Large intestine (tissue), 12 donors: ENCODE measurements at places on chromosomes 6 and 20.

DNA sequence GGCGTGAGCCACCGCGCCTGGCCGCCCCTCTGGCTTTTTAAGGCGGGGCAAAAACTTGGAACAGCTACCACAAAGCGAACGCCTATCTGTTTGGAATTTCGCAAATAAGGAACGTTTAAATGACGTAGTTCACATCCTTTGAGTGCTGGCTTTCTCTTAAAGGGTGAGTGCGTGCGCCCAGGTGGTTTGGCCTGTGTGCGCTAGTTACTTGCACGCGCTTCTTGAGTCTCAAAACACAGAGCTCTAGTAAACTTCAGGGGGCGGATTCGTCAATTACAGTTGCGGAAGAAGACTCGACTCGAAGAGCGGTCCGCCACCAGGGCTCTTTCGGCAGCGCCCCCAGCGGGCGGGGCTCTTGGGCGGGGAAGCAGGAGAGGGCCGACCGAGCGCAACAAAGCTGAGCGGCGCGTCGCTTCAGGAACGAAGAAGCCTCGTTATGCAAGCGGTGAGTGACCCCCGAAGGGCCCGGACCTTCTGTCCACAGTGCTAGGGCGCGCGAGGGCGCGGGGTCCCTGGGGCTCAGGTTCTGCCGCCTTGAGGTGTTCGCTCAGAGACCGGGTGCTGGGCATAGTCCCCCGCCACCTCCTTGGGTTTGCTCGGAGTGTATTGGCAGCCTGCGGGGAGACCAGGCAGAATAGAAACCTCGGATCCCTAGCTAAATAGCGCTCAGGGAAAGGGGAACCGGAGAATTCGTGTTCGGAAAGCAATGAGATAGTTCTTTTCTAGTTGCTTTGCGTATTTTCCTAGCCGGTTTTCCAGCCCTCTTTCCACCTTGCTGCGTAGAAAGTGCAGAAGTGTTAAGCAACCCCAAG lies at the start of gene SYCP2L:
Gene SYCP2L, plus strand, starts transcription at position 362 of the 812 bp plus-strand sequence. Its CDS starts 75 bp downstream, at position 437.
- H3K4me1 ChIP-seq = peaks cover 4% of the 10 kb centered on the region
- no peak within 1 kb of the TSS for H3K27ac ChIP-seq
- peak; percentile 52 for DNase-seq

DNA sequence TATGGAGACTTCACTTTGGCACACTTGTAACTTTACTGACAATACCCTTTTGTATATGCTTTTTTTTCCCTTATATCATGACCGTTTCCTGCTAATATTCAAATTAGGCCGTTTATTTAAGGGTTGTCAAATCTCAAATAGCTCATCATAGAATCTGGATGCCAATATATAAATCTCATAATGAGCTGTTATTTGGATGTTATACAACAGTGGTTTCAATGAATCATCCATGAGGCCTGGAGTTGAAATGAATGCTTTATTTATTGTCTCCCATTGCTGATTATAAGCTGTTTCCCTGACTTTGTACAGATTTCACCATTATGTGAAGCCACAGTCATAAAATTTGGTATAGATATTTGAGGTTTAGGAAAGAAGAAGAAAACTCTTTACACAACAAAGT lies 256.1 kb downstream of the PLCB1 start:
- H3K27ac ChIP-seq = no peak overlapping the region
- no peak overlapping the region for H3K4me3 ChIP-seq
- no peaks in the 10 kb centered on the region for H3K36me3 ChIP-seq
- H3K4me1 ChIP-seq = no peaks in the 10 kb centered on the region

- H3K4me1 ChIP-seq = peaks cover 3% of the 10 kb centered on the region
- H3K27ac ChIP-seq = no peak overlapping the region
- no peak for DNase-seq
- H3K27me3 ChIP-seq = peaks cover 5% of the 10 kb centered on the region
- H3K4me3 ChIP-seq = no peak overlapping the region
Observed at GRCh38 chr20:33019465-33020277, 11.8 kb upstream of the BPIFB6 start.

DNA sequence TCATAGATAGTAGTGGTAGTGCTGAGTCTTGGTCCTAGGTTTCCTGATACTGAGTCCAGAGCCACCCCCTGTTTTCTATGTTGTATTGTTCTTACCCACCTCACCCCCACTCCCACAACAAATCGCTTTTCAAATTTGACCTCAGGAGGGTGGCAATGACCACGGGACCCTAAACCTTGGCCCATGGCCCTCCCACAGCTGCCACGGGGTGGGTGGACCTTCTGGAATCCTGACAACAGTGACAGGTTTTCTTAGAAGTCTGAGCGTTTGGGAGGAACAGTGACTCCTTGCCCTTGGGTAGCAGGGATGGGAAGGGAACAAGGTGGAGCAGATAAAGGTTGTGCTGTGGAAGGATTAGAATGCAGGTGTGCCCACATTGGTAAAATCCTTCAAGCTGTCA lies 36.9 kb downstream of the TGM3 start:
- H3K4me3 ChIP-seq = no peak overlapping the region
- no peak for DNase-seq
- H3K4me1 ChIP-seq = peaks cover 5% of the 10 kb centered on the region
- peaks cover 4% of the 10 kb centered on the region for H3K27me3 ChIP-seq
- H3K36me3 ChIP-seq = no peaks in the 10 kb centered on the region

- H3K4me1 ChIP-seq = no peaks in the 10 kb centered on the region
- peaks cover 21% of the 10 kb centered on the region for H3K27me3 ChIP-seq
- H3K27ac ChIP-seq = no peak overlapping the region
- DNase-seq = no peak
- H3K4me3 ChIP-seq = no peak overlapping the region
Observed at GRCh38 chr6:7684076-7684475, 41.8 kb upstream of the BMP6 start.

- no peak overlapping the region for H3K4me3 ChIP-seq
- no peak for DNase-seq
- no peaks in the 10 kb centered on the region for H3K36me3 ChIP-seq
- H3K27me3 ChIP-seq = no peaks in the 10 kb centered on the region
- H3K27ac ChIP-seq = no peak overlapping the region
Observed at GRCh38 chr6:45772886-45773495, 242.7 kb downstream of the CLIC5 start.

DNA sequence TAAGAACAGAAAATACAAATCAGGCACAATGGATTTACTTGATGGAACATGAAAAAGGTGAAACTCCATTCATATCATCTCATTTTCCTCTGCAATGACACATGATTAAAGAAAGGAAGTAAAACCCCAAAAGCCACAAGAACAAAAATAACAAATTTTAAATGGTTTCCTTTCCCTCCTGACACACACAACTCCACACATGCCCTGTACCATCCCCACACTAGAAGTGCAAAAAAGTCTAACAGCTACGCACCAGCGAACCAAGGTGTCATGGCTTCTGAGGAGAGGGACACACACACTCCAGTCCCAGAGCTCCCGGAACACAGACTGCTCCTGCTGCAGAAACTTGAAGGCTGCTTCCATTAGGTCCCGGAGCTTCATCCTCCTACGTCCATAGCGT lies 25.3 kb downstream of the MDN1 start:
- no peak overlapping the region for H3K4me3 ChIP-seq
- H3K36me3 ChIP-seq = peaks cover 49% of the 10 kb centered on the region
- no peaks in the 10 kb centered on the region for H3K27me3 ChIP-seq
- H3K27ac ChIP-seq = no peak overlapping the region
